ENCODE measurements at places on chromosomes 4 and X.
A peak's percentile ranks its signal among the peaks of the same experiment; 100 is the strongest.

DNA sequence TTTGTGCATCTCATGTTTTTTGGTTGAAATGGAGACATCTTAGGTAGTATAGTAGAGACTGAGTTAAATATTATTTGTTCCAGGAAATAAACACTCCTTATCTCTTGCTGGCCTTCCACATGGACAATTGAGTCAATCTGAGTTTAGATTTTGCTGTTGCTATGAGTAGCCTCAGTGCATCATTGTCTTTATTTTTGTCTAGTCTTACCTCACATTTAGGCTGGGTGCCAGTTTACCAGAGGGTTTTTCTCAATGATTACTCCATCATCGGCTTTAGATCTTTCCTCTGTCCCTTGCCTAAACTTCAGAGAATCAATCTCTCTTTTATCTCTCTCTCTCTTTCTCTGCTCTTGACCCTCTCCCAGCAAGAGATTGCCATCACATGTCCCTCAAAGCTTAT is 73.6 kb downstream of the GABRB1 start:
- DNase-seq: no peak

DNA sequence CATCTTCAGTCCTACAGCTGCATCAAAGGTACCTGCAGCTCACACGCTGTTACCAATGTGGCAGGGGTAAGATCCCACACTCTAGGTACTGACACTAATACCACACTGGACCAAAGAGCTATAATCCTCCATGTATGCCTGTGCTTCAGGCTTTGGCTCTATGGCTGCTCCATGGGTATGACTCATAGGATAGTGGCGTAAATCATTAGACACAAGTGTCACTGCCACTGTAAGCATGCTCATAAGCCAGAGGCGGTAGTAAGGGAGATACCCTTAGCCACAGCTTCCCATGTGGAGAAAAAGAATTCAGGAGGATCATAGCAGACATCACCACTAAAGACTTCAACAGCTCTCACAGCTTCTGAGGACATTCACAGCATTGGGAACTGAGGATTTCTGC is 287.5 kb downstream of the ACTRT1 start:
- DNase-seq: no peak

- DNase-seq: peak; percentile 52
Measured at GRCh38 chrX:107716816-107717700, 58.5 kb downstream of the TSC22D3 start.

GRCh38 chr4:37392521-37393255 is 148.1 kb downstream of the NWD2 start:
- DNase-seq: no peak

- DNase-seq: peak; percentile 90
Measured at GRCh38 chr4:4867375-4868039, 8.0 kb downstream of the MSX1 start.

DNA sequence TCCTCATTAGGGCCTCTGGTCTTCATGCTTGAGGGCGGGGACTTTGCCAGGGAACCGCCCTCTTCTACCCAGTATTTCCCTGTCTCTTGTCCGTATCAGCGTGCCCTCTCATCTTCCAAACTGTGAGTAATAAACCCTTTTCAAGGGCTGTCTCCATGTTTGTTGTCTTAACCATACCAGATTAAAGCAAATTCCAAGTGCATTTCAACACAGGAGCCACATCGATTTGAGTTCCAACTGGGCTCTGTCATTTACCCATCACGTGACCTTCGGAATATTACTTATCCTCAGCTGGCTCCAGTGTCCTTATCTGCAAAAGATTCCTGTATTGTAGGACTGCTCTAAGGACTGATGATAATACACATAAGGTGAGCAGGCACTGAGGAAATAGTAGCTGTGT is 6.4 kb upstream of the PHEX start:
- DNase-seq: no peak

- peak; percentile 35 for DNase-seq
Measured at GRCh38 chr4:37689353-37690095, 3.3 kb upstream of the RELL1 start.

DNA sequence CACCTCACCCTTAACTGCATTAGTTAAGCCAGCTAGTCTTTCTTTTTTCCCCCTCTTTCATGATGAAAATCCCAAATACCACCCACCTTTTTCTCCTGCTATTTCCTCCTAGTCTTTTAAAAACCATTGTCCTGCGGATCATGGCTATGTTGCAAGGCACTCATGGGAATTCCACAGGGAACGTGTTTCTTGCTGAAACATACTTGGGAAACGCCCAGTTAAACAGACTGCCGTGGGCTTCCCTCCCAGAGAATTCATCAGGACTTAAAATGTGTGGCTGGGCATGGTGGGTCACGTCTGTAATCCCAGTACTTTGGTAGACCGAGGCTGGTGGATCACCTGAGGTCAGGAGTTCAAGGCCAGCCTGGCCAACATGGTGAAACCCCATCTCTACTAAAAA is 32.2 kb downstream of the XG start:
- DNase-seq: no peak

- no peak for DNase-seq
Measured at GRCh38 chr4:38605753-38606586, 58.0 kb upstream of the KLF3 start.

GRCh38 chrX:11781734-11782370 is 23.8 kb downstream of the MSL3 start:
- no peak for DNase-seq

DNA sequence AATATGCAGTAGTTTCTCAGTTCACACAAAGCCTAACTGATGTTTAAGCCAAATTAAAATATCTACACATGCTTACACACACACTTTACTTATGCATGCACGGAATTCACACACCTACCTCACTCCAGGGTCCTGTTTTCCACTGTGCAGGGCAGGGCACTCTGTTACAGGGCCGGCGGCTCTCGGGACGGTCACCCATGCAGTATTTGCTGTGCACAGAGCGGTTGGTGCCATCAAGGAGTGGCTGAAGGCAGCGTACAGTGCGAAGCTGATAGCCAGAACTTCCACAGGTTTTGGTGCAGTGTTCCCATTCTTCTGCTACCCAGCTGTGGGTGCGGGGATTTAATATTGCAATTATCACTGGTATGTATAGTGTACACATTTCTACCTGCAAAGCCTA is 258.9 kb downstream of the NPFFR2 start:
- DNase-seq: no peak

GRCh38 chr4:52588771-52589591 is 70.1 kb downstream of the USP46 start:
- no peak for DNase-seq

- DNase-seq: peak; percentile 51
Measured at GRCh38 chrX:135596495-135596894, 76.0 kb downstream of the INTS6L start.

DNA sequence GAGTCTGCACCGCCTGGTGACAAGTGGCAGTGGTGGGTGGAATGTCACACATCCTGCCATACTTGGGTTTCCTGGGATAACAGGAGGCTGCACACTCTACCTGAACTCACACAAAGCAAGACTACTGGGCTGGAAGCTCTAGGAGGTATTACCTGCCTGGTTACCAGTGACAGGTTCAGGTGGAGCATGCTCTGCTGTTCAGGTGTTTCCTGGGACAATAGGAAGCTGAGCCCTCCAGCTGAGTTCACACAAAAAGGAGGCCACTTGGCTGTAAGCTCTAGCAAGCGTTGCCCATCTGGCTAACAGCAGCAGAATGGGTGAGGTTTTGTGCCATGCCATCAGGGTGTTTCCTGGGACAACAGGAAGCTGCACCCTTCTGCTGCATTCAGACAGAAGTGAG is 17.4 kb upstream of the UGT2B7 start:
- DNase-seq: no peak

- no peak for DNase-seq
Measured at GRCh38 chr4:38141808-38142500, 181.8 kb downstream of the PTTG2 start.

- no peak for DNase-seq
Measured at GRCh38 chrX:8289523-8289922, 118.5 kb upstream of the VCX2 start.

DNA sequence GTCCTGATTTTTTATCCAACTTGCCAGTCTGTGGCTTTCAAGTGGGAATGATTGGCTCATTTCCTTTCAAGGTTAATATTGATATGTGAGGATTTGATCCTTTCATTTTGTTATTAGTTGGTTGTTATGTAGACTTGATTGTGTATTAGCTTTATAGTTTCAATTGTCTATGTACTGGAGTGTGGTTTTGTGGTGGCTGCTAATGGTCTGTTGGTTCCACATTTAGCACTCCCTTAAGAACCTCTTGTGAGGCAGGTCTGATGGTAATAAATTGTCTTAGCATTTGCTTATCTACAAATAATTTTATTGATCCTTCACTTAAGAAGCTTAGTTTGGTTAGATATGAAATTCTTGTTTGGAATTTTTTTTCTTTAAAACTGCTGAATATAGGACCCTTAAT is 190.6 kb downstream of the CPXCR1 start:
- no peak for DNase-seq

GRCh38 chr4:23455456-23456158 is 434.2 kb downstream of the PPARGC1A start:
- DNase-seq: peak; percentile 38

DNA sequence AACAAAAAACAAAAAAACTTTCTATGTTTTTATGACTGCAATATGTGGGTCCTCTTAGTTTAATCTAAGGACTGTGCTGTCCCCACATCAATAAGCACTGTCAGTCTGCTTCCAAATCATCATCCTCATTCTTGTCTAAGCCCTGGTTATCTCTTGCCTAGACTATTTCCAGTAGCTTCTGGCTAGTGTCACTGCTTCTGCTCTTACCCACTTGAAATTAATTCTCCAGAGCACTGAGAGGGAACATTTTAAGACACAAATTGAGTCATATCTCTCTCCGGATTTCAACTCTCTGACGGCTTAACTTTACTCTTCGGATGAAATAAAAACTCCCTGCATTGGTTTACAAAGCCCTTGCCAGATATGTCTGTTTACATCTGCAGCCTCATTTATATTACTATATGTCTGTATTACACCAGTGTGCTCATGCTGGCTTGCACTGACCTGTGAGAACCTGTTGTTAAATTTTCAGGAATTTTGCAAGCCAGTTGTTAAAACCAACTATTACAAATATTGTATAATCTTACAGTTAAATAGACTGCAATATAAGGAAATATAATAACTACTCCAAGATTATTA is 345.9 kb downstream of the ADGRL3 start:
- DNase-seq: no peak

GRCh38 chrX:84729809-84730208 is 227.6 kb upstream of the HDX start:
- peak; percentile 13 for DNase-seq

DNA sequence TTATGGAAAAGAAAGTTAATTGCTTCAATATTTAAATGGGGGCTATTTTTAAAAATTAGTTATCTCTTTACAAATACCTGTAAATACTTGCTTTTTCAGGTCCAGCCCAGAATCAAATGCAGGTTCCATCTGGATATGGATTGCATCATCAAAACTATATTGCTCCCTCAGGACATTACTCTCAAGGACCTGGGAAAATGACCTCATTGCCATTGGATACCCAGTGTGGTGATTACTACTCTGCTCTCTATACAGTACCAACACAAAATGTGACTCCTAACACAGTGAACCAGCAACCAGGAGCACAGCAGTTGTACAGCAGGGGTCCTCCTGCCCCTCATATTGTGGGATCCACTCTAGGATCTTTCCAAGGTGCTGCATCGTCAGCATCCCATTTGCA is 29.2 kb downstream of the SEC24B start:
- no peak for DNase-seq

GRCh38 chrX:134949271-134949670 is 41.5 kb upstream of the SMIM10 start:
- no peak for DNase-seq

GRCh38 chr4:187389420-187389819 is 606.2 kb upstream of the ZFP42 start:
- no peak for DNase-seq
